ENCODE measurements at places on chromosomes 6 and 20.

DNA sequence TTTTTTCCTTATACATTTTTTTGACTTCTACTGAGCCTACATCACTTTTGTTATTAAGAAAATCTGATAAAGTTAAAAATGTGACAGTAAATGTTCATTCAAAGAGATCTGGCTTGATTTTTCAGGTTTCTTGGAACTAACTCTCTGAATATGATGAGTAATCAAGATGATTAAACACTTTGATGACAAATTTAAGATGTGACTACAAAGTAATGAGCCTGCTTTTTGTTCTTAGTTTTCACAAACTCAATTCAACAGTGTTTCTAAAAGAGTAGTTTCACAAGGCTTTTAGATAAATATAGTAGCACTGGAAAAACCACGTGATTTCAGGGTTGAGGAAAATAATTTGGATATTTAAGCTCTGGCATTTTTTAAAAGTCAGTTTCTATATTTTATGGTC is 37.9 kb upstream of the HDDC2 start:
- DNase-seq = no peak

- DNase-seq = peak; percentile 67
These were observed 76.4 kb upstream of the RNF24 start for GRCh38 chr20:4091490-4092479.

GRCh38 chr6:131945971-131946370 is 5.2 kb downstream of the CCN2 start:
- DNase-seq = no peak

GRCh38 chr6:37648465-37649330 is 49.0 kb downstream of the MDGA1 start:
- DNase-seq = peak; percentile 70

- no peak for DNase-seq
These were observed 10.1 kb upstream of the SIRPD start for GRCh38 chr20:1567392-1568162.

DNA sequence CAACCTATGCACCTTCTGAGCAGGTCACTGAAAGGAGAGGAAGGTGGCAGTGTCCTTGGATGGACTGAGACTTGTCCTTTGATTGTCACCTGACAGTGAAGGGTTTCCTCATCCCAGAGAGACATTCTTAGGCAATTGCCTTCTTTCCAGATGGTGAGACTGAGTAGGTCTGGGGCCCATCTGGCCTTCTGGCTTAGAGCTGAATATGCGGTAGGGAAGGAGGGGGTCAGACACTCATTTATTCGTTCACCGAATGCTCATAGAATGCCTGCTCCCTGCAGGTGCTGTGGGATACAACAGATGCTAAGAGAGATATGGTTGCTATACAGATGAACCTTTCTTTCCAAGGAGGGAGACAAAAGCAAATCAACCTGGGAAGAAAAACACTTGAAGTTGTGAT is 76.8 kb downstream of the BMP6 start:
- no peak for DNase-seq

- DNase-seq = no peak
These were observed 8.7 kb upstream of the MYBL2 start for GRCh38 chr20:43658069-43658722.

- peak; percentile 86 for DNase-seq
These were observed 6.1 kb upstream of the HSPA1B start for GRCh38 chr6:31821301-31822035.

GRCh38 chr6:38782616-38783015 is 67.5 kb downstream of the DNAH8 start:
- DNase-seq = no peak

GRCh38 chr6:148530394-148530953 is 187.8 kb downstream of the SASH1 start:
- no peak for DNase-seq

GRCh38 chr6:1479095-1479494 is 89.7 kb downstream of the FOXF2 start:
- no peak for DNase-seq

DNA sequence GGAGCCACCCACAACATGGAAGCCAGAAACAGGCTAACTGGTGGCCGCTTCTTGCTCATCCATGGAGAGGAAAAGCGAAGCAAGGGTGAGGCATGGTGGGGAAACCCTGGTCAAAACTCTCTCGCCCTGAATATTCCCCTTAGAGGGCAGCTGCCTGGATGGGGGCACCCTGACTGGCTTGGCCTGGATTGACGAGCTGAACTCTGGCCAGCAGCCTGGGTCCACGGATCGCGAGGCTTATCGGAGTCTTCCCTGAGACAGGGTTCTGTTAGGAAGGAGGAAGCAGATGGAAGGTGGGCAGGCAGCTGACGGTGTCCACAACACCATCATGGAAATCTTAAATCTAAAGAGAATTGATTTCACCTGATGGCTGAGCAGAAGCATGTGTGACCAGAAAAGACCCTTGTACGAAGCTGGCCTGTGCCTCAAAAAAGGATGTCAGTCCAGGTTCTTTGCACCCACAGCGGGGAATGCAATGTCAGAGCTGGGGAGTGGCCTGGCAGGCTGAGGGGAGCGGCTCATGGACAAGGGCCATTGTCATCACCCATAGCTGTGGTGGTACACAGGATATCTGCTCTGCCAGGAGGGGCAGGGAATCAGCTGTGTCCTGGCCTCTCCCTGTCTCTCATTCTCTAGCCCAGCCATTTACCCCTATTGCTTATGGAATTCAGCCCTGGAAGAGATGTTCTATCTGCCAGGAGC is 109.4 kb upstream of the SNX9 start:
- no peak for DNase-seq

DNA sequence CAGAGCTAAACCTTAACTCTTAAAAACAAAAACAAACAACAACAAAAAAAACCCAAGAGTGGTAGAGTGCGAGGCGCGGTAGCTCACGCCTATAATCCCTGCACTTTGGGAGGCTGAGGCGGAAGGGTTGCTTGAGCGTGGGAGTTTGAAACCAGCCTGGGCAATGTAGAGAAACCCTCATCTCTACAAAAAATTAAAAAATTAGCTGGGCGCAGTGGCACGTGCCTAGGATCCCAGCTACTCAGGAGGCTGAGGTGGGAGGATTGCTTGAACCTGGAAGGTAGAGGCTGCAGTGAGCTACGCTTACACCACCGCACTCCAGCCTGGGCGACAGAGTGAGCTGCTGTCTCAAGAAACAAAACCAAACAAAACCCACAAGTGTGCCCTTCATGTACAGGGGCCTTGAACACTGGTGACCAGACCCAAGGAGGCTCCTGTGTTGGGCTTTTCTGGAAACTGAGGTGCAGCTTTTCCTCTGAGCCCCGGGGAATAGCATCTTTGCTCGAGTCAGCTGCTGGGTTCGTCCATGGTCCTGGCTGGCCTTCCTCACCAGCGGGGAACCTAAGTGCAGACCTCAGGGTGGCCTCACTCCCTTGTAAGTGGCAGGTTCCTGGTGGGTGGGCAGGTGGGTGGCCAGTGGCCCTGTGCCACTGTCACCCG is 39.9 kb downstream of the PYGB start:
- no peak for DNase-seq

DNA sequence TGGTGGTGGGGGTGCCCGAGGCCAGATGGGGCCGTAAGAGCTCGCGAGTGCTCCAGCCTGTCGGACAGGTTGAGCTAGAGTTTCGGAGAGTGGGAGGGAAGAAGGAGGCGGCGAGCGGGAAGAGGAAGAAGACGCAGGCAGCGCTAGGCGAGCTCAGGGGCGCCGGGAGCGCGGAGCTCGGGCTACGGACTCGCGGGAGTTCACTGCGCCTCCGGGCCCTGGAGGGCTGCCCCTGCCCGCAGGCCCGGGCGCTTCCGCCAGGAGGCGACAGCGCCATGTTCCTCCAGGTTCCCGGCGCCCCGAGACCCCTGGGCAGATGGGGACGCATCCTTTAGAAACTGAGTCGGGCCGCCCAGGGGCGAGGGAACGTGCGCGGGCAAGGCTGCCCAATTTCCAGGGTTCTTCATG is 984 bp downstream of the TFAP2C start:
- DNase-seq = peak; percentile 88

DNA sequence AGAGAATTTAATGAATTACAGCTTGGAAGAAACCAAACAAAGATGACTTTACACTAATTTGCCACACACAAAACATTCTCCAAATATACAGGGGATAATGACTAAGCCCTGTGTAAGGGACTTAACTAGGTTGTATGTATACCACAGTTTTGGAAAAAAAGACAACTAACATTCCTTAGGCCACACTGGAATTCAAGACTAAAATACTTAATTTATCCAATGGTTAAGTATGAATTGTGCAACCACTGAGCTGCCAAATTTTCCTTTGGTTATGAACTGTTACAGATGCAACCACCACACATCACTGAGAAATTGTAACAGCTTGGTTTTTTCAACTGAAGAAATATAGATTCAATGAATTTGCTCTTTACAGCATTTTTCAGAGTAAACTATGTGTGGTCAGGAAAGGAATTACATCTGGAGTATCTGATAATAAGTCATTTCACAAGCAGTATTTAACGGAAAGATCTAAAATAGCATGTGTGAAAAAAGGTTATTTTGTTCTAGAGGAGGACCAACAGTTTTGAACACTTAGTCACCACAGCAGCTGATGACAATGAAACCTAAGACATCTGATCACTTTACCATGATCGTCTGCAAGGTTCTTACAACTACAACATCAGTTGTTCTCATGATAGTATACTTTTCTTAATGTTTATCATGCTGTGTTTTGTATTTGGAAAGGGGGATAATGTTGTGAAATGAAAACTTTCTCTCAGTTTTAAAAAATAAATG is 318.8 kb downstream of the BCKDHB start:
- DNase-seq = no peak

GRCh38 chr6:152273638-152274037 is 363.5 kb downstream of the SYNE1 start:
- DNase-seq = no peak

DNA sequence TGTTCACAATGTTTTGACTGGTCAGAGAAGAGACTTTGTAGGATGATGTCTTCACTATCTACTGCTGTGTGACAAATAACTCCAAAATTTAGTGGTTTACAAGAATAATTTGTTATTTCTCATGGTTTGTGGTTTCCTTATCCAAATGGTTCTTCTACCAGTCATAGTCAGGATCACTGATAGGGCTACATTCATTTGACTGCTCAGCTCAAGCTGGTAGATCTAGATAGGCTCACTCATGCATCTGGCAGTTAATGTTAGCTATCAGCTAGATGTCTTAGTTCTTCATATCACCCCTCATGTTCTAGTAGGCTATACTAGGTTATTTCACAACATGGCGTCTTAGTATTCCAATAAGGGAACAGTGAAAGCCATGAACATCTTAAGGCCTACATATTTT is 131.0 kb downstream of the ID4 start:
- no peak for DNase-seq

DNA sequence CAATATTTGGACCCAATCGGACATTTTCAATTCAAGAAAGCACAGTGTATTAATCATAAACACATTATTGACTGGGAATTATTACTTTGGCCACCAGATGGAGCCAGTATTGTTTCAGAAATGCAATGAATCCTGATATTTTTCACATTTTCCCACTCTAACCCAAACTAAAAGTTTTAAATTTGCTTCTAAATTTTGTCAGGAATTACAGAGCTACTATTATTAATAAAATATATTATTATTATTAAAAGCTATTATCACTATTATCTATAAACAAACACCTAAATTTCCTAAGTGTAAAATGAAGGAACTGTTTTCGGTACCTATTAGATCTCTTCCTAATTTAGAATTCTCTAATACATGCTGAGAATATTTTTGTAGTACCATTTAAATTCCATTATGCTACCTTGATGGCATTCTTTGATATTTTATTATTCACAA is 245.3 kb downstream of the OGFRL1 start:
- no peak for DNase-seq

DNA sequence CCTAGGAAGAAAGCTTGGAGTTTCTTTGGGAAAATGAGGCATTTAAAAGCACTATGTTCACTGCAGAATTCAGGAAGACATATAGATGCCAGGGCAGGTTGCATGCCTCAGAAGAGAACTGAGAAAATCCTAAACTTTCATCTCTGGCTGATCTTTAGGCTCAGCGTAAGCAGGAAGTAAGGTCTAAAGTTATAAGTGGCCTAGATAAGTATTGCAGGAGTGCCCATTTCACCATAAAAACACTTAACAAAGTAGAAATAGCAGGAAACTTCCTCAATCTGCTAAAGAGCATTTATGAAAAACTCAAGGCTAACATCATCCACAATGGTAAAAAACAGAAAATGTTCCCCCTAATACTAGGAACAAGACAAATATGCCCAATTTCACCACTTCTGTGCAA is 320.3 kb downstream of the BMP2 start:
- no peak for DNase-seq

- DNase-seq = no peak
These were observed 21.1 kb downstream of the PLEKHG1 start for GRCh38 chr6:150620763-150621162.

GRCh38 chr6:91697010-91697695 is 1110.3 kb upstream of the MAP3K7 start:
- no peak for DNase-seq

- DNase-seq = no peak
These were observed 204.8 kb upstream of the NOX3 start for GRCh38 chr6:155660251-155660977.

DNA sequence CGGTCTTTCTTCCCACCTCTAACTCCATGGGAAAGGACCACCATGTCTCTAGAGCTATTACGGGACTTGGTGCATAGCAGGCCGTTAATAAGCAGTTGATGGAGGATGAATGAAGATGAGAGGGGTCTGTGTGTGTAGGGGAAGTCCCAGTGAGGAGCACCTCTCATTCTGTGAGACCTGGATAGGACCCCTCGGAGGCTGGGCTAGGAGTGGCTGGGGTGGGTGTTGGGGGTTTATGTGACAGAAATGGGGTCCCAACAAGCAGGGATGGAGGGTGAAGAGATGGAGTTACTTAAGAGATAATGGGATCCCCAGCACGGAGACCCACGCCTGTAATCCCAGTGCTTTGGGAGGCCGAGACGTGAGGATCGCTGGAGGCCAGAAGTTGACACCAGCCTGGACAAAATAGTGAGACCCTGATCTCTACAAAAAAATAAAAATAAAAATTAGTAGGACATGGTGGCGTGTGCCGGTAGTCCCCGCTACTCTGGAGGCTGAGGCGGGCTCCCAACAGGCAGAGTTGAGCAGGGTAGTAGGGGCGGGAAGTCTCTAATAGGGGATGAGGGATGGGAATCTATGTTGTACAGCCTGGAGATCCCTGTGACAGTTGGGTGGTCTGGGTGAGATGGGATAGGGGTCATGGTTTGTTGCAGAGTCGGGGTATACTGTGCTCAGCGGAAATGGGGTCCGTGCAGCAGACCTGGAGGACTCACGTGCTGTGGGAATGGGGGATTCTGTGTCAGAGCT is 677 bp upstream of the ZNF341 start:
- no peak for DNase-seq

- no peak for DNase-seq
These were observed 50.5 kb upstream of the PAK5 start for GRCh38 chr20:9889270-9889981.

DNA sequence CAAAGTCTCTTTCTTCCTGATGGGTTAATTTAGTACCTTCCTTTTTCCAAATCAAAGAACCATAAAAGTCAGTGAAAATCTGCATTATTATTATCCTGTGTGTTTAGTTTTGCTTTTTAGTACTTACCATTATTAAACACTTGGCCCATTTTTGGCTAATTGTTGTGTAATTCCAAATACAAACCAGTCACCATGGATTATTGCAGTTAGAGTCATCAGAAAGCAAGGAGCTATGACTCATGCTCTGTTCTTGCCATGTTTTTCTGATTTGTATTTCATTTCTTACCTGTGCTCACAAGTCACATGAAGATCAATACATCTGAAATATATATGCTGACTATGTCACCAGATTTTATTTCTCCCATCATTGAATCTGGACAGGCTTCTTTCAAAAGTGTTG is 31.3 kb downstream of the SLC22A3 start:
- no peak for DNase-seq

GRCh38 chr20:13094976-13095375 is 86.2 kb downstream of the SPTLC3 start:
- no peak for DNase-seq

GRCh38 chr6:11329726-11330412 is 97.4 kb upstream of the NEDD9 start:
- no peak for DNase-seq
